ENCODE measurements at places on chromosomes 5 and 9.

- DNase-seq, result no peak
These were observed 17.9 kb downstream of the CRB2 start for GRCh38 chr9:123373946-123374345.

- no peak for DNase-seq
These were observed 8.6 kb downstream of the RAPGEF1 start for GRCh38 chr9:131731237-131731636.

DNA sequence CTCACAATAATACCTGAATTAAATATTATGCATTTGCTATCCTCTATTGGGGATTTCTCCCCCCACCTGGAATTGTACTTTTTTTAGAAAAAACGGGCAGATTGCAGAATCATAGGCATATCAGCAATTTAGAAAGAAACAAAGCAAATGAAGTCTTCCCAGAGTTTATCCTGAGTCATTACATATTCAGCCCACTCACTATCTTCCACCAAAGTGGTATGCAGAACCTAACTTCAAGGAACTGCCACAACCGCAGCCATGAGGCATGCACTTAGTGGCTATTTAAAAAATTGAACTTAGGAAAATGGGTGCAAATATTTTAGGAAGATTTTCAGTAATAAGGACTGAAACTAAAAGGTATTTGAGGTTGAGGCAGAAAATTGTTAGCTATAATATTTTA, 48.6 kb downstream of the UBAP1 start:
- DNase-seq, result no peak

DNA sequence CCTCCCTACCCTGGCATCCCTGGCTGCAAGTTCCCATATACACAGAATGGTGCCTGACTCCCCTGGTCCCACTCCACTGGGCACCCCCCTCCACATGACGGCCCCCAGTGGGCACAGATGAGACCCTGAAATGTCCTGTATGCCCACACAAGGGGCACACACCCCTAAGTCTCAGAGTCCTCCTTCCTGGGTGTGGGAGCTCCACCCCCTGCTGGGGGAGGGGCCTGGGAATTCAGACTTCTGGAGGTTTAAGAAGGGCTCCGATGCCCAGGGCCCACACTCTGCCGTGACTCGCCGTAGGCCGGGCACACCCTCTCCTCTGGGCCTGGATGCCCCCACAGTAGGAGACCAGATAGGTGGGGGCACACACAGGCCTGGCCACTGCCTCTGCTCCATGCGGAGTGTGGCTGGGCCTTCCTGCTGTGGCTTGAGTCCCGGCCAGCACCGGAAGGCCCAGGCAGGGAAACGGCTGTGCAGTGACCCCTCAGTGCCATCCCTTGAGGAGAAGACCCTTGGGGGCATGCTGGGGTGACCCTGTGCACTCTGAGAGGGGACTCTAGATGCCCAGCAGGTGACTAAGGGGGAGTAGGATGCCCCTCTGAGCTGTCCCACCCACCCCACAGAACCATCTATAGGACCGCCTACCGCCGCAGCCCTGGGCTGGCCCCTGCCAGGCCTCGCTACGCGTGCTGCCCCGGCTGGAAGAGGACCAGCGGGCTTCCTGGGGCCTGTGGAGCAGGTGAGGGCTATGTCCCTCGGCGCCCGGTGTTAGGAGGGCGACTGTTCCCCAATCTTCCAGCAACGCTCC, 6.5 kb downstream of the EGFL7 start:
- no peak for DNase-seq

GRCh38 chr5:142925795-142926194, 155.6 kb downstream of the ARHGAP26 start:
- no peak for DNase-seq

- DNase-seq, result no peak
These were observed 85.6 kb downstream of the SLC28A3 start for GRCh38 chr9:84254972-84255371.
